LNCaP clone FGC (cell line): ENCODE measurements at places on chromosomes 6 and 20.

- no peak for DNase-seq
Observed at GRCh38 chr20:48855046-48855445, 27.2 kb upstream of the PREX1 start.

DNA sequence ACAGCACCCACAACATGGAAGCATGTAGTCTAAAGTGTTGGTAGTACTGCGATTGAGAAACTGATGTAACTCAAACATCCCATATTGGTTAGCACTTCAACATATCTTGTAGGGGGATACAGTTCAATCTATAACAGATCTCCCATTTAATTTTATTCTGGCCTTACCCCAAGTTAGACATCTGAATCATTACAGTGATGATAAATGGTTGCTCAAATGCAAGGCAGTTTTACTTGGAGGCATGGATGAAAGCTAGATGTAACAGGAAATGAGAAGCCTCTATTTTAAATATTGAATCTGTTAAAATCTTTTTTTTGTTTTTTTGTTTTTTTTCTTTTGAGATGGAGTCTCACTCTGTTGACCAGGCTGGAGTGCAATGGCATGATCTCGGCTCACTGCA is 44.2 kb upstream of the FAM50B start:
- DNase-seq, result no peak

GRCh38 chr6:162178666-162179065 is 548.9 kb downstream of the PRKN start:
- DNase-seq, result no peak

DNA sequence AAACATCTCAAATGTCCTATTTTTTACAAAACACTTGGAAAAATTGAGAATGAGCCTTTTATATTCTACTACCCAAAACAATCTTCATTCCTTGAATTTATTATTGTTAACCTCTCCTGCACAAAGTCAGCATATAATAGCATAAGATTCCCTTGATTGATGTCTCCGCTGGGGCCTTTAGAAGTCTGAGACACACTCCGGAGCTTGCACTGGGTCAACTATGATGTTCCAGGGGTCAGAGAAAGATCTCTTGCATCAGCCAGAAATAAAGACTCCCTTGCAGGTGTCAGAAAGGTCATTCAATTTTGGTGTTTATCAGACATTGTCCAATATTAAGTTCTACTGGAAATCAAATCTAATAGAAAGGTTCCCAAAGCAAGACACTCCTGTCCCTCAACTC is 29.7 kb upstream of the NHSL1 start:
- no peak for DNase-seq

DNA sequence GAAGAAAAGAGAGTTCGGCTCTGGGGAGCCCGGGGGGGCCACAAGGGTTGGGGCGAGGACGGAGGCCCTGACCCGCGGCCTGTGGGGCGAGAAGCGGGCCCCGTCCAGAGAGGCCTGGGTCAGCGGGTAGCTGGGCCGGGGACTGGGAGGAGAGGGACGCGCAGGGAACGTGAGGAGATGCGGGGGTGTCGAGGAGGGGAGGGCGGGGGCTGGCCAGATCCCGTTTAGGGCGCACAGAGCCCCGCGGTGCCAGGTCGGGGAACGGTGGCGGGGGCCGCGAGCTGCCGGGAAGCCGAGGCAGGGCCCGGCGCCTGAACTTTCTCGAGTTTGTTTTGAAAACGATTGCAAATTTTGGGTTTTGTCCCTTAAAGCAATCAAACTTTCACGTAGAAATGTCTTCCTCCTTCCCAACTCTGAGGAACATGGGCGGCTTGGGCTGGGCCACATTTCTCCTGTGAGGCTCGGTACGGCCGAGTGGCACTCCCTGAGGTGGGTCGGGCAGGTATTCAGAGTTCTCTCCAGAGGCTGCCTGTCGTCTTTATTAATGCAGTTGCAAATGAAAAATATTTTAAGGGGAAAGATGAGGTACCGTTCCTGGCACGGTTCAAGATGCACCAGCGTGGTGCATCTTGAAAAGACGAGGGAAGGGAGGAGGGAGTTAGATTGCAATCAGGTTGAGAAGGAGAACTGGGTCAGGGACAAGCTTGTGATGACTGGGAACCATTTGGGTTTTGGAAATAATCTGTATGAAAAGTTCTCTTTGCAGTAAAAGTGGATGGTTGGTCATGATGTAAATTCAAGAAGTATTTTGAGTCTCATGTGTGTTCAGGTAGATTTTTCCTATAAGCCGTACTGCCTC is 972 bp downstream of the RNF8 start:
- DNase-seq, result no peak

- DNase-seq, result no peak
Observed at GRCh38 chr6:32128751-32129296, 778 bp upstream of the ATF6B start.

DNA sequence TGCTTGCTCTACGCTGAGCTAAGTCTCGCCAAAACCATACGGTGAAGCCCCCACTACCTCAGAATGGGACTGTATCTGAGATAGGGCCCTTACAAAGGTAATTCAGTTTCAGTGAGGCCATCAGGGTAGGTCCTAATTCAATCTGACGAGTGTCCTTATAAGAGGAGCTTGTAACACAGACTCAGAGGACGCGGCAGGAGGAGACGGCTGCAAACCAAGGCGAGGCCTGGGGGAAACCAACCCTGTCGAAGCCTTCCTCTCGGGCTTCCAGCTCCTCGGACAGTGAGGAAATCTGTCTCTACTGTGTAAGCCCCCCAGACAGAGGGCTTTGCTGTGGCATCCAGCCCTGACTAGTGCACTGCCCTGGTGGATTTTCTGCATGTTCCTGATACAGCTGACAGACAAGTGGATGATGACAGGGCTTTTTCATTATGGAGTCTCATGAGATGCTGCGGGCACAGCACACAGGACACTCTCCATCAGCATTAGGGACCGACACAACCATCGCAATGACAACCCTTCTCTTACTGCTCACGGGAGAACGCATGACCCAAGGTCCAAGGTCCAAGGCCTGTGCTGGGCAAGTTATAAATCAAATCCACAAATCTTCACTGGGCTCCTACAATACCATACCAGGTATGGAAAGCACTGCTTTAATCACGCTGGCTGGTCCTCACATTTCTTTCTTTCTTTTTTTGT is 48.2 kb downstream of the SSR1 start:
- DNase-seq, result no peak

DNA sequence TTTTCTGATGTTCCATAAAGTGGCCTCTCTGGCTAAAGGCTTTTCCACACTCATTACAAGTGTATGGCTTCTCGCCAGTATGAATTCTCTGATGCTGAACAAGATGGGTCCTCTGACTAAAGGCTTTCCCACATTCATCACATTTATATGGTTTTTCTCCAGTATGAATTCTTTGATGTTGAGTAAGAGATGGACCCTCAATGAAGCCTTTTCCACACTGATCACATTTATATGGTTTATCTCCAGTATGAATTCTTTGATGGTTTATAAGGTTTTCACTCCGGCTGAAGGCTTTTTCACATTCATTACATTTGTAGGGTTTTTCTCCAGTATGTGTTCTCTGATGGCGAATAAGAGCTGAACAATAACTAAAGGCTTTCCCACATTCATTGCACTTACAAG is 20.4 kb downstream of the ZNF184 start:
- DNase-seq, result no peak

GRCh38 chr20:48502758-48503157 is 325.0 kb downstream of the PREX1 start:
- DNase-seq, result no peak

DNA sequence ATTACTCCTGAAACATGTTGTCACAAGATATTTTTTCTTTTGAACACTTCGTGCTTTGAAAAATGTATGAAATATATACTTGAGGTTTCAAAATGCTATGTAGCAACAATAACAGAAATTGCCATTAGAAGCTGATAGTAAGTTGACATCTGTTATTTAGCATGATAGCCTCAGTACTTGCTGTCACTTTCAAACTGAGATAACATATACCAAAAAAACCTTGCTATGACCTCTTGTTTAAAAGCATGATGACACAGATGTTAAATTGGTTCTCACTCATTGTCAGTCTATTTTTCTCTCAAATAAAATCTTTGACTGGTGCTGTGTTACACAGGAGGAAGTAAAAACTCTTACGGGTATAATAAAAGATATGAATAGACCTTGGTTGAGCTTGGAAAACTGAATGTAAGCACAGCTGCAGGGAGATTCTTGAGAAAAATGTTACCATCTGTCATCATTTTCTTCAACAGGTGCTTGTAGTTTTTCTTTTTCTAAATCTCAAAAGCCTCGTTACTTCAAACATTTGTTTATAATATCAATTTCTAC is 18.6 kb downstream of the MOXD1 start:
- no peak for DNase-seq

GRCh38 chr6:41939848-41940758 is 1.5 kb downstream of the CCND3 start:
- DNase-seq, result no peak

DNA sequence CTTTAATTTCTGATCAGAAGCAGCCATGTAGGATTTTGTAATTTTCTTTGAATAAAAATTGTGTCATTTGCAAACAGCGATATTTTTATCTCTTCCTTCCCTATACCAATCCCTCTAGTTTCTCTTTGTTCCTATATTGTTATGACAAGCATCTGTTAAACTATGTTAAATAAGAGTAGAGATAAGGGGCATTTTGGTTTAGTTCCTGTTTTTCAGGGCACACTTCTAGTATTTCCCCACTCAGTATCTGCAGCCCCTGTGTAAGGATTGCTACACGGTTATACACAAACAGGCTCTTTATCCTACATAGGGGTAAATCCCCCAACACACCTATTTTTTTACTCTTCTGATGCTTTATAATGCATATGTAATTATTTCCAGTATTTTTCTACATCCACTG is 42.1 kb downstream of the TRERF1 start:
- DNase-seq, result no peak

DNA sequence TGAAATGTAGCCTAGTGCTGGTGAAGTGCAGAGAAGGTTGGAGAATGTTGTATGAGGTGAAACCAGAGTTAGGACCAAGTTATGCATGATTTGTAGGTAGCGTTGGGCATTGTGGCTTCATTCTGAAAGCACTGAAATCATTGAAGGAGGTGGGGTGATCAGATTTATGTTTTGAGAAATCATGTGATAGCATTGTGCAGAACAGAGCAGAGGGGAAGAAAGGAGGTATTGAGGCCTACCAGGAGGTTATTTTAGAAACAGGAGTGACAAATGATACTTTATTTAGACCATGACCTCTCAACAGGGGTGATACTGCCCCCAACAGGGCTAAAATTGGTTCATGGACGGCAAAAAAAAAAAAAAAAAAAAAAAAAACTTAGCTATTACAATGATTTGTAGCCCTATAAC is 15.6 kb upstream of the HMGN3 start:
- no peak for DNase-seq

GRCh38 chr20:48287552-48288170 is 502.4 kb upstream of the SULF2 start:
- no peak for DNase-seq

DNA sequence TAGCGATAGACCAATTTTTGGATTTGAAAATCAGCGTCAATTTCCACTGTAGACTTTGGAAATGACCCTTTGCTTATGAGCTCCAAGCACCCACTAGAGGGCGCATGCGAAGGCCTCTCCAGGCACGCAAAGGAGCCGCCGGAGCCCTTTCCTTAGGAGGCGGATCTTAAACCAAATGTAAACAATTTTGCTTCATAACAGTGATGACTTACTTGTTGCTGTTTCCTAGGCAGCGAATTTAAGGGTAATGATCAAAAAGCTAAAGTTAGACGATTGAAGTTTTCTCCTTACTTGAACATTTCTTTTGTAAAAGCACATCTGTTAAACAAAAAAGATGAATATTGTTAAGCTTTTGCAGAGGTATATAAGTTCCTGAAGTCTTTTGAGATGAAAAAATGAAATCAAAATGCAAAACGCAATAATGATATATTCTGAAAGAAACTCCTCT is 29.2 kb upstream of the EXOC2 start:
- peak; percentile 58 for DNase-seq

- DNase-seq, result no peak
Observed at GRCh38 chr6:98579941-98580340, 254.4 kb upstream of the POU3F2 start.

- DNase-seq, result no peak
Observed at GRCh38 chr6:109139109-109139508, 43.8 kb downstream of the CEP57L1 start.

DNA sequence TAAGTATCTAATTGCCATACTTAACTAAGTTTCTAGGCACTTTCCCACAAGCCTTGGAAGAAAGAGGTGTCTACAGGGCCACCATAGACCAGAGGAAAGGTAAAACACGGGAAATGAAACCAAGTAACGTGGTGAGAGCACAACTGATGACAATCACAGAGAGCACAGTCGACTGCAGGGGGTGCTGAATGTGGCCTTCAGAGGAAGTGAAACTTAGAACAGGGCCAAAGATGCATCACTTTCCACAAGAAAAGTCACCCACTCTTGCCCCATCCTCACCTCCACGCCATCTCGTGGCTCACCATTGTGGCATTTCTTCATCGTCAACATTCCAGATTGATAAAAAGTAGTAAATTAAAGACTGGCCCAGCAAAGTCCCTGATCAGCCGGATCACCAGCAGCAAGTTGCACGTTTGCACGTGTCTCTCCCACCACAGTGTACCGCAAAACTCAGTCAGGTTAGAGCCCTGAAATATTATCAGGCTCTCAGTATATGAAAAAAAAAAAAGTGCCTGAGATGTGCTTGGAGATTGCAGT is 31.4 kb downstream of the HIVEP2 start:
- no peak for DNase-seq

DNA sequence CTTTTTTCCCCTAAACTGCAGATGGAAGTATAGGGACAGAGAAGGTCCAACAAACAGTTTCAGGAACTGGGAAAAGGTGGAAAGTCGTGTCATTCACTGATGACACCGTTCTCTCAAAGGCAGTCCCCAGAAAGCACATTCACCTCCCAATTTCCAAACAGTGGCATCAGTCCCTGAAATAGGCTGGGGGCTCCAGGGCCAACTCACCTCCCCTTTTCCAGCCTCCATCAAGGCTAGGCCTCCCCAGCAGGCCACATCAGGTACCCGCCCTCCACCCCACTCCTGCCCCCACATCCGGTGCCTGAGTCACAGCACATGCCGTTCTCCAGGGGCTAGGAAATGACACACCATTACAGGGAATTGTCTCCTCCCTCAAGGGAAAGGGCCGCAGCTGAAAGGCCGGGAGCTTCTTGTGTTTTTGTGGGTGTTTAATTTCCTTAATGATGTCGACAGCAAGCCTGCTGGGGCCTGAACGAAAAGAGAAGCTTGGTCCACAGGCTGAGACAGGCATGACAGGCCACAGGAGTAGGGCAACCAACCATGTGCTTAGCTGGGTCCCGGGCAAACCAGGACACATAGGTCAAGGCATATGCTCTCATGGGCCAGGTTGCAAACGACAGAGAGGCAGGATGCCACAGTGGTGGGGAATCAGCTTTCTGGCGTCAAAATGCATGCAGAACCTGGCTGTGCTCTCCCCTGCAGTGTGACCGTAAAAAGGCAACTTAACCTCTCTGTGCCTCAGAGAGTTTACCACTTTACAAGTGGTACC is 39.2 kb downstream of the ZMYND8 start:
- DNase-seq, result no peak
